ENCODE measurements at places on chromosomes 11 and 22.

GRCh38 chr11:113162592-113162962, 151.8 kb upstream of the TTC12 start:
- DNase-seq: no peak

DNA sequence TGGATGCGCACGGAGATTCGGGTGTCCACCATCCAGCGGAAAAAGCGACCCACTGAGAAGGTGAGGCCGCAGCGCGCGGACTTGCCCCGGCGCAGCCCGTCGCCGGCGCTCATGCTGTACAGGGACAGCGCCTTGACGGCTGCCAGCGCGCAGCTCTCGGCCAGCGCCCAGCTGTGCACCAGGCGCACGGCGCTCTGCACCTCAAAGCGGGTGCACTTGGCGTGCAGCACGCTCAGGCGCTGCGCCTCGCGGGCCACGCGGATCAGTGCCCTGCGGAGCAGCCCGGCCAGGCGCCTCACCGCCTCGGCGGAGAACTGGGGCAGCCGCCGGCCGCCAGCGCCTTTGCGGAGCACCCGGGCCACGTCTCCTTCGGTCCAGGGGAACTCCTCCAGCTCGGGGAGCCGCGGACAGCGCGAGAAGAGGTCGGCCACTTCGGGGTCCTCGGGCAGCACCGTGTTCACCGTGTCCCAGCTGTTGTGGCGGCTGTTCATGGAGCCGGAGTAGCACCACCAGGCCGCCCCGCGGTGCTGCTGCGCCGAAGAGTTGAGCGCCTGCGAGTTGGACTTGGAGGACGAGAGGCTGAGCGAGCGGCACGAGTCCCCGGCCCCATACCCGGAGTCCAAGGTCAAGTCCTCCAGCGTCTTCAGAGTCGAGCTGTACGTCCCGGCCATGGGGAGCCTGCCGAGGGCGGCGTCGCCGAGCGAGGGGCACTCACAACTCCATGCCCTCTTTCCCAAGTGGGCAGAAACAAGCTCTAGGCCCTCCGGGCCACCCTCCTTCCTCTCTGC, 703 bp downstream of the ABTB2 start:
- peak; percentile 52 for DNase-seq

DNA sequence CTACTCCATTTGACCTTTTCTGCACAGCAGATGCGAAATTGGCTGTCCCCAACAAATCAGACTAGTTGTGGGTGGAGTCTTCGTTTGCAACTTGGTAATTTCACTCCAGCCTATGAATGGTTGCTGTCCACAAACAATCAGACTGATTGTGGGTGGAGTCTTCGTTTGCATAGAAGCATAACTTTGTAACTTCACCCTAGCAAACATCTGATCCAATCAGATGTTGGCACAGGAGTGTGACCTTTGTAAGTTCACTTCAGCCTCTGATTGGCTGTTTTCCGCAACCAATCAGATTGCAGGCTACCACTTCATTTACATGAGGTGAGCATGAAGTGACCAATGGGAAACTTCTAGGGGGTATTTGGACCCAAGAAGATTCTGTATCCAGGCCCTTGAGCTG, 16.3 kb upstream of the CABP2 start:
- DNase-seq: no peak

- DNase-seq: no peak
Measured at GRCh38 chr11:63933459-63933858, 5.3 kb upstream of the NAA40 start.

DNA sequence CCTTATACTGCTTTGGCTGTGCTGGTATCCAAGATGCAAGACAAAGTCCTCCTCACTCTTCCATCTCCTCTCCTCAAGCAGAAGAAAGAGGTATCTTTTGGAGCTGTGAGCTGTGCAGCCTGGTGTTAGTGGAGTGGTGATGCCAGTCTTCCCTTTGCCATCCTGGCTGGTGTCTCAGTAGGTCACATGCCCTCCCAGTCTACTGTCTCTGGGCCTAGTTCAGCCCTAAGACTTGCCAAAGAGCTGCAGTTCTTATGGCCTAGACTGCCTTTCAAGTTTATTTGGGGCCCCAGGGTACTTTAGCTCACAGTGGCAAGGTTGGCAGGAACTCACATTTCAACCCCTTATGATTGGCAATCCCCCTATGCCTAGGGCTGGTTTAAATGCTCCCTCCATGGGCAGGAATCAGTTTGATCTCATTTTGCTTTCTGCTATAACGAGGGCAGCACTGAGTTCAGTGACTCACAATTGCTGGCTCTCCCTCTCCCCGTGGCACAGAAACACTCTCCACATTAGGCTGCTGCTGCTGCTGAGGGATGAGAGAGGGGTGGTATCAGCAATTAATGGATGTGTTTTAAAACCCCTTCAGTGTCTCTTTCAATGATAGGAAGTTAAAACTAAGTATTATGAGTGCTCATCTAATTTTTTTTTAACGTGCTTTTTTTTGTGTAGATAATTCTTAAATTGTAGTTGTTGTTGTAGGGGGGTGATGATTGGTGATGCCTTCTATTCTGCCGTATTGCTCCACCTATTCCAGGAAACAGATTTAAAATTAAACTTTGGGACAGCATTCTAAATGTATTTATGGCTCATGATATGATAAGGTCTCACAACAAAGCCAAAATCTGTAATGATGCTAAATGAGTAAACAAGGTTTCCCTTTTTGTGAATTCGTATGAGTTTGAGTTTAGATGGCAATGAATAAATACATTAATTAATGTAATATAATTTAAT, 1295.0 kb downstream of the JRKL start:
- no peak for DNase-seq

GRCh38 chr11:84817998-84818397, 809.1 kb downstream of the DLG2 start:
- no peak for DNase-seq

GRCh38 chr22:46432164-46433068, 96.9 kb downstream of the TRMU start:
- no peak for DNase-seq

GRCh38 chr11:59106363-59107336, at the start of gene FAM111B:
FAM111B (plus strand) TSS chr11:59107237; CDS start chr11:59109626, 2,389 bp downstream.
- DNase-seq: peak; percentile 14

DNA sequence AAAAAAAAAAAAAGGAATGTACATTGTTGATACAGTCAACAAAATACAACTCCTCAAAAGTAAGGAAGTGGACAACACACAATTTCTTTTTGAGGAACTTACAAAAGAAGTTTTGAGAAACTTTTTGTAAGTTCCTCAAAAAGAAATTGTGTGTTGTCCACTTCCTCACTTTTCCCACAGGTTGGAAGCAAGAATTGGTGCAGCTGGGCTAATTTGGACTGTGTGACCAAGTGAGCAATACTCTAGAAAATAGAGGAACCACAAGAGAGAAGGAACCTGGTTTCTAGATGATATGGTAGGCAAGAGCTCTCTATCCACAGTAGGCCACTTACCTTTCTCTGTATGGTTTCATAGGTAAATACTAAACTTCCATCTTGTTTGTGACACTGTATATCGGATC, 1053.8 kb downstream of the LRRC4C start:
- DNase-seq: peak; percentile 82

DNA sequence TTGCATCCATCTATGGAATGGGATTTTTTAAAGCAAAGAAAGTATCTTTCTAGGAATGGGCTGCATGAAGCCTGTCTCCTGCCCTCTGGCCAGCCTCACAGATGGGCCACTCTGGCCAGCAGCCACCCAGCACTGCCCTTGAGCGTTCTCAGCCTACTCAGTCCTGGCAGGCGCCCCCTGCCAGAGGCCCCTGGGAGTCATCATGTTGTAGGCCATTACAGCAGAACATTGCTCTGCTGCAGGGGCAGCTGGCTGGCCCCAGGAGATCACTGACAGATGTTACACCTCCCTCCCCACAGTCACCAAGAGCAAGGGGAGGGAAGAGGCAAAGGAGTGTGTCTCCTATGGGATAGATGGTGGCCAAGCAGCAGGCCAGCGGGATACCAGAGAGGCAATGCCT, 363.7 kb downstream of the NXPE2 start:
- DNase-seq: no peak

DNA sequence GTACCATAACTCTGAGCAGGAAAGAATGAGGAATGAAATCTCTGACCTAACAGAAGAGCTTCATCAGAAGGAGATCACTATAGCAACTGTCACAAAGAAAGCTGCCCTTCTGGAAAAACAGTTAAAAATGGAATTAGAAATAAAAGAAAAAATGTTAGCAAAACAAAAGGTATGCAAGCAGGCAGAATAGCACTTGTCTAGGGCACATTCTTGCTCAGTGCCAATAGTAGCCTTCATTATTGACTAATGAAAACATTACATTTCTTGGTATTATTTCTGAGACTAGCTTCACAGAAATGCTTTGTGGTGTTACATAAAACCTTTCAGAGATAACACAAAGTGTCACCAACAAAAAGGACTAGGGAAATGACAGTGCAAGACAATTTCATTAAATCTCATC, 63.9 kb downstream of the DEUP1 start:
- DNase-seq: no peak

GRCh38 chr22:42222140-42222539, 48.3 kb downstream of the TCF20 start:
- no peak for DNase-seq

DNA sequence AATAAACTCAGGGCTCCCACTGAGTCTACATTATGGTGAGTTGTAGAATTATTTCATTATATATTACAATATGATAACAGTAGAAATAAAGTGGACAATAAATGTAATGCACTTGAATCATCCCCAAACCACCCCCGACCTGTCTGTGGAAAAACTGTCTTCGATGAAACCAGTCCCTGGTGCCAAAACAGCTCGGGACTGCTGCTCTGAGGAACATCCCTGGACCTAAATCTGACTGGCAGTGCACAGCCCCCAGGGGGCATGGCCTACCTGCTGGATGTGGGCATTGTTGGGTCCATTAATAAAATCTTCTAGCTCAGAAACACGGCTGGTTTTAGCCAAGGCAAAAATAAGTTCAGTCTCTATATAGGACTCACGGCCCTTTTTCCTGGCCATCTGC, 29.3 kb upstream of the SLC25A1 start:
- no peak for DNase-seq

GRCh38 chr11:59208956-59209355, 3.8 kb downstream of the MPEG1 start:
- no peak for DNase-seq

DNA sequence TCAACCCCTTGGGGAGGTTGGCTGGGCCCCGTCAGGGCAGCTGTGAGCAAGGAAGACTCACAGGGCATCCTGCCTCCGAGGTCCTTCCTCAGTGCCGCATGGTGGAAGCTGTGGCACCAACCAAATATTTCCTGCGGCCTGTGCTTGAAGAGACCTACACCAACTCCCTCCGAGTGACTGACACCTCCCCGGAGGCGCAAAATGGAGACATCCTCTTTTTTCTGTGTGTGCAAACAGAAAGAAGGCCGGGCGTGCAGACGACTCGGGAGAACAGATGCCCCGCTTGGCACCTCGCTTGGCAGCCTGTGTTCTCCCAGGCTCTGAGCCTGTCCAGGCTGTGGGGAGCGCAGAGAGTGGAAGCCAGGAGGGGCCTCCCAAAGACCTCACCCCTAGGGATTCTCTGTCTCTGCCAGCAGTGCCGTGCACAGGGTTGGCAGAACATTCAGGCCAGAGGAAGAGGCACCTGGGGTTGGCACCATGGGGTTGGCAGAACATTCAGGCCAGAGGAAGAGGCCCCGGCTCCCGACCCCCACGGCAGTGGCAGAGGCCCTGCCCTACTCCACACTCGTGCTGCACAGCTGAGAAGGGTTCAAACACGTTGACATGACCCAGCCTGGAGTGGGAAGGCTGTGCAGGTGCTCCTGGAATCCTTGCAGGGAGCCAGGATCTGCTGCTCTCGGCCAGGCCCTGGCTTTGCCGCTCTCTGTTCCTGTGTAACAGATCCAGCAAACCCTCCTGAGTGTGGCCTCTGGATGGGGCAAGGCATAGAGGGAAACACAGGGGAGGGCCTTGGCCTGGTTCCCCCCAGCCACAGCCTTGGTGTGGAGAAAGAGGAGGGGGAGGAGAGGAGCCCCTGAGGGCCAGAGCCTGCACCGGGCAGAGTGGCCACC, 805.5 kb downstream of the BRD1 start:
- DNase-seq: no peak

- DNase-seq: no peak
Measured at GRCh38 chr11:134862105-134862502, 450.1 kb upstream of the B3GAT1 start.

GRCh38 chr22:46230262-46230901, 19.7 kb downstream of the CDPF1 start:
- no peak for DNase-seq

- DNase-seq: no peak
Measured at GRCh38 chr11:2275334-2276279, 5.2 kb upstream of the ASCL2 start.

DNA sequence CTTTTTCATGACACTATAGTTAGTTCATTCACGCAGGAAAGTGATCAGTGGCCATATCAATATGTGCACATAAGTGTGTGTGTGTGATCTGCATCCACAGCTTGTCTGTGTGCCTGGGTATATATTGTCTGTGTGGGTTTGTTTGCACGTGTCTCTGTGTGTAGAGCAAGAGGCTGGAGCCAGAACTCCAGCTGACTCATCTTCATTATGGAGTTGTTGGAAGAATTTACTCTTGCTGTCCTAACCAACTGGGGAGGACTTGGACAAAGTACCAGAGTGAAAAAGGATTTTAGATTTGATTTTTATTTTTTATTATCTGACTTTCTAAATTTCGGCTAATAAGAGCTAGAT, 63.9 kb downstream of the TP53I11 start:
- DNase-seq: no peak

DNA sequence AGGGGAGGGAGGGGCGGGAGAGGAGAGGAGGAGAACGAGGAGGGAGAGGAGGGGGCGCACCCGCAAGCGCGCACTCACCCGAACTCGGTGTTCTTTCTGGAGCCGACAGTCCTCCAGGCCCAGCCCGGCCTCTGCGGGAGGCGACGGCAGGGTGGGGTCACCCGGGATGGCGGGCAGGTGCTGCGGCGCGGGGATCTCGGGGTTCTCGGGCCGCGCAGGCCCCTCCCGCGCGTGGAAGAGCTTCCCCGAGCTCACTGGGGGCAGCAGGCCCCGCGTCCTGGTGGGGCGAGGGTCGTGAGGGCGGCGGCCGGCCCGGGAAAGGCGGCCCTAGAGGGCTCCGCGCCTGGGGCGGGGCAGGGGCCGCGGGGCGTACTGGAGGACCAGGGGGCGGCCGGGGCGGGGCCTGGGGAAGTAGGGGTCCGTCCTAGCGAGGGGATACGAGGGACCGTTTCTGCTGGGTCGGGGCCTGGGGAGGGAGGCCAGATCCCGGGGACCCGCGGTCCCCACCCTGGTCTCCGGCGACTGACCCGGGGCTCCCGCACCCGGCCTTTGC, 5.2 kb downstream of the LMNTD2 start:
- no peak for DNase-seq

- DNase-seq: peak; percentile 71
Measured at GRCh38 chr22:29635734-29636357, 32.4 kb downstream of the NF2 start.

- no peak for DNase-seq
Measured at GRCh38 chr11:93984196-93984567, 37.0 kb upstream of the HEPHL1 start.

GRCh38 chr22:25402160-25402500, 162.3 kb upstream of the GRK3 start:
- no peak for DNase-seq

Data from Kasumi-1 (cell line).